ENCODE measurements at places on chromosomes 4 and X.

- no peak for DNase-seq
Measured at GRCh38 chr4:165635381-165635780, 237.7 kb upstream of the TLL1 start.

- no peak for DNase-seq
Measured at GRCh38 chrX:105526431-105526830, 295.9 kb upstream of the NRK start.

DNA sequence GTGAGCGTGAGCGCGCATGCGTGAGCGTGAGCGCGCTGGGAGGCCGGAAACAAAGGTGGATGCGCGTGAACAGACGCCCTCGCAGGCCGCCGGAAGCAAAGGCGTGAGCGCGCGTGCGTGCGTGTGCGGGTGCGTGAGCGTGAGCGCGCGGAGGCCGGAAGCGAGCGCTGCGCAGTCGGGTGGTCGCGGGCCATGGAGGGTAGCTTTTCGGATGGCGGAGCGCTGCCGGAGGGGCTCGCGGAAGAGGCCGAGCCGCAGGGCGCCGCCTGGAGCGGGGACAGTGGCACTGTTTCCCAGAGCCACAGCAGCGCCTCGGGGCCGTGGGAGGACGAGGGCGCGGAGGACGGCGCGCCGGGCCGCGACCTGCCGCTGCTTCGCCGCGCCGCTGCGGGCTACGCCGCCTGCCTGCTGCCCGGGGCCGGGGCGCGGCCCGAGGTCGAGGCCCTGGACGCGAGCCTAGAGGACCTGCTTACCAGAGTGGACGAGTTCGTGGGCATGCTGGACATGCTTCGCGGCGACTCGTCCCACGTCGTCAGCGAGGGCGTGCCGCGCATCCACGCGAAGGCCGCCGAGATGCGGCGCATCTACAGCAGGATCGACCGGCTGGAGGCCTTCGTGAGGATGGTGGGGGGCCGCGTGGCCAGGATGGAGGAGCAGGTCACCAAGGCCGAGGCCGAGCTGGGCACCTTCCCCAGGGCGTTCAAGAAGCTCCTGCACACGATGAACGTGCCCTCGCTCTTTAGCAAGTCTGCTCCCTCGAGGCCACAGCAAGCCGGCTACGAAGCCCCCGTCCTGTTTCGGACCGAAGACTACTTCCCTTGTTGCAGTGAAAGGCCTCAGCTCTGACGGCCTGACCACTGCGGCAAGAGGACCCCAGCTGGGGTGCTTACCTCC, at the start of gene BLOC1S4:
BLOC1S4 (plus strand) TSS at position 157 of the 894 bp plus-strand sequence; CDS start at position 193, 36 bp downstream.
- peak; percentile 88 for DNase-seq

- DNase-seq, result no peak
Measured at GRCh38 chr4:24774452-24774851, 20.9 kb upstream of the SOD3 start.

GRCh38 chr4:25783126-25783525, 79.7 kb downstream of the SEL1L3 start:
- no peak for DNase-seq

- no peak for DNase-seq
Measured at GRCh38 chrX:10571260-10571659, 49.1 kb downstream of the MID1 start.

DNA sequence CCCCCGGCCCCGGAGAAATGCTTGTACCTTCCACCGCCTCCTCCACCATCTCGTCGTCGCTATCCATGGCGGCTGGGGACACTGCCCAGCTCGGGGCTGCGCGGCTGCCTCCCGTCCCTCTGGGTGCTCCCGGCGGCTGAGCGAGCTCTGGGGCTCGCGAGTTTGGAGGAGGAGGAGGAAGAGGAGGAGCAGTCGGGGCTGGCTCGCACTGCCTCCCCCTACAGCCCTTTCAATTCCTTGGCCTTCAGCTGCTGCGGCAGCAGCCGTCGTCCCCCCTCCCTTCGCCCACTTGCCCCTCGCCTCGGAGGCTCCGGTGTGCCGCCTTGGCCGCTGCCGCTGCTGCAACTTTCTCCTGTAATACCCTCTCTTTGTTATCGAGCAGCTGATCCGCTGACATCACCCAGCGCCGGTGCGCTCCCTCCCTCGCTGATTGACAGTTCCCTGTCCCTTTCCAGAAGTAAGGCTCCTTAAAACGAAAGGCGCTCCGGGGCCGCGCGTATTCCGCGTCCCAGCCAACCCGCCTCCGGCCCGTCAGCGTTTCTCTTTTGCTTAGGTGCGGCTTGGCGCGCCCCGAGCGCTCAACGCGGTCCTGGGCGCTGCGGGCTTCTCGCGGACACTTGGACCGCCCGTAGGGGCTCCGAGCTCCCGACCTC, at the start of gene SETD7:
SETD7 (minus strand) TSS at position 149 of the 653 bp plus-strand sequence; CDS start at position 67, 82 bp downstream.
- DNase-seq, result peak; percentile 58

- DNase-seq, result no peak
Measured at GRCh38 chr4:81574991-81575390, 103.3 kb upstream of the RASGEF1B start.

DNA sequence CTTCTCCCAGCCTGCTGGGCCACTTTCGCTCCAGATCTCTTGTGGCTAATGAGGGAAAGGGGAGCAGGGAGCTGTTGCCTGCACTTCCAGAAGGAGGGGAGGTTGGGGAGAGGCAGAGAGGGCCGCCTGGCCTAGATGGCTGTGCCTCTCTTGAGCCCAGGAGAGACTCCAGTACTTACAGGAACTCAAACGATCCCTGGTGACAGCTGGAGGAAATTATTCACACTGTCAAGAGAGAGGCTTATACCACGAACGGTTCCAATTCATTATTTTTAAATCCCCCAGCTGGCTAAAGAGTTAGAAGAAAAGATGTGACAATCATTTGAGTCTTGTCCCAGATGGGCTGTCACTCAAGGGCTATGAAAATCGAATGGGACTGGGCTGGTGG, 96.1 kb downstream of the PHKA2 start:
- DNase-seq, result no peak

DNA sequence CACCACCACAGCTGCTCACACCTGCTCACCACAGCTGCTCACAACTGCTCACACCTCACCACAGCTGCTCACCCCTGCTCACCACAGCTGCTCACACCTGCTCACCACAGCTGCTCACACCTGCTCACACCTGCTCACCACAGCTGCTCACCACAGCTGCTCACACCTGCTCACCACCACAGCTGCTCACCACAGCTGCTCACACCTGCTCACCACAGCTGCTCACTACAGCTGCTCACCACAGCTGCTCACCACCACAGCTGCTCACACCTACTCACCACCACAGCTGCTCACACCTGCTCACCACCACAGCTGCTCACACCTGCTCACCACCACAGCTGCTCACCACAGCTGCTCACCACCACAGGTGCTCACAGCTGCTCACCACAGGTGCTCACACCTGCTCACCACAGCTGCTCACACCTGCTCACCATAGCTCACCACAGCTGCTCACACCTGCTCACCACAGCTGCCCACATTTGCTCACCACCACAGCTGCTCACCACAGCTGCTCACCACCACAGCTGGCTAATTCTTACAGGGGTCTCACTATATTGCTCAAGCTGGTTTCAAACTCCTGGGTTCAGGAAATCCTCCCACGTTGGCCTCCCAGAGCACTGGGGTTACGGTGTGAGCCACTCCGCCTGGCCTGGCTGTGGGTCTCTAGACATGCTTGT, 30.4 kb upstream of the CPLX1 start:
- DNase-seq, result no peak

GRCh38 chrX:55801811-55802210, 84.3 kb downstream of the RRAGB start:
- no peak for DNase-seq

DNA sequence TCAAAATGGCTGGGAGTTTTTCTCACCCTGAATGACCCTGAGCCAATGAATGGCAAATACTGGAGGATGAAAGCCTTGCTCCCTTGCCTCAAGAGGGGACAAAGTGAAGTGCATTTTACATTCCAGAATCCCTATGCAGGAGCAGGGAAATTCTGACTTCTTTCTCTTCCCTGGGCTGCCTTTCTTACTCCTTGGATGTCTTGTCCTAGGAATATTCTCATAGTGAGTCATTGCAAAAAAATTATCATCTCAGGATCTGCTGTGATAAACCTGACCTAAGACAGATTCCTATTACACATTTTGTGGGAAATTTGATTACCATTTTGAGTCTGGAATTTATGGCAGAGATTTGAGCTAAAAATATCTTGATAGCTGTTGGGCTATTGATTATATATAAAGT, 199.9 kb downstream of the TMA16 start:
- DNase-seq, result no peak

DNA sequence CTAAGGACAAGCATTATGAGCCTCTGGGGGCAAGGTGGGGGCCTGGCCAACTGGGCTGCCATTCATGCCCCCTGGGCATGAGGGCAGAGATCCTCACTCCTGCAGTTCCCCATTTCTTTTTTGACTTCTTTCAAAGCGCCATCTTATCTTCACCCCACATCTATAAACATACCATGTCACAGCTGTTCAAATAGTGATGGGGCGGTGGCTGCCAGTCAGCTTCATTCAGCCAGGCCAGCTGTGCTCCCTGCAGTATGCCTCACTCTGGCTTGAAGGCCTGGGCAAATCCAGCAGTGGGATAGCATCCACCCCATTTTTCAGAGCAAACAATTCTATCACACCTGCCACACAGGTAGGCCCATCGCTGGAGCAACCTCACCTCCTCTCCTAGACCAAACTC, 85.5 kb downstream of the NHSL2 start:
- no peak for DNase-seq

DNA sequence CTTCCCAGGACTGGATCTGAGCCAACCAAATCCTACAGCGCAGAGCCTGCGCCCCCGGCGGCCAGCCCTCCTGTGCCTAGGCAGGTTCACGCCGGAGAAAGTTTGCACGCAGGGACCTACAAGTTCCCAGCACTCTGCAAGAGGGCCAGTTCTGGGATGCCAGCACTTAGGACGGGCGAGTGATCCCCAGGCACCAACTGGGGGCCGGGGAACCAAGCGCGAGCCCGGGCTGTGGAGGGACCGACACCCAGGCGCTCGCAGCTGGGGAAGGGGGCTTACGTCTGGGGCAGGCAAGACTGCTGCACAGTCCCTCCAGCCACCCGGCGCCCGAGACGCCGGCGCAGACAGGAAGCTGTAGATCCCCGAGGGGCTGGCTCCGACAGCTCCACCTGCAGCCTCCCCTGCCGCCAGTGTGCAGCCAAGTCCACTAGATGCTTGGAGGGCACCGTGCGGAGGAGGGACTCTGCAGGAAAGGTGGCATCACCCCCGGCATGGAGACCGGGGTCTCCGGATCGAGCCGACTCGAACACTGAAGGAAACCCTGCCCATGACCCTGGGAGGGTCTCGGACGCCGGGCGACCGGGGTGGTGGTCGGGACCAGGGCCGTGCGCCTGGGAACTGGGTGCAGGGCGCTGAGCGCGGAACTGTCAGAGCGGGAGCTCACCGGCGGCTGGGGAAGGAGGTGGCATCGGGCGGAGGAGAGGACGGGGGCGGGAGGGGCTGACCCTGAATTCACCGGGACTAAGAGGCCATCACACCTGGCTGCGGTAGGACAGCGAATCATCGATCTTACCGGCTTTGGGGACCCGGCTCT, 566 bp downstream of the CORIN start:
- no peak for DNase-seq

DNA sequence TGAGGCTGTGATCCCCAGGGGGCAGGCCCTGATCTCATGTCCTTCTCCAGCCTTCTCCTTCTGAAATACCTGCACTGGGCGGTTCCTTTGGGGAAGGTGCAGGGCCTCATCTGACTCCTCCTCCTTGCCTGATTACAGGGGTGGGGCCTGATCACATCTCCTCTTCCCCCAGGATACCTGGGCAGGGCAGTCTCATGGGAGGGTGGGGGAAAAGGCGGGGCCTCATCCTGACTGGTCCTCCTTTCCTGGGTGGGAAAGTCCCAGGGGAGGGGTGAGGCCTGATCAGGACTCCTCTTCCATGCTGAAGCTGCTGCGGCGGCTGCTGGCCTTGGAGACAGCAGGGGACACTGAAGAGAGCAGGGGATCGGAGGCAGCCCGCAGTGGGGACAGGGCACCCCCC, 13.3 kb downstream of the TFE3 start:
- no peak for DNase-seq

GRCh38 chr4:30341731-30342130, 378.4 kb upstream of the PCDH7 start:
- DNase-seq, result no peak

GRCh38 chrX:84186603-84187532, 1.1 kb downstream of the RPS6KA6 start:
- DNase-seq, result no peak

GRCh38 chrX:67784712-67785111, 240.9 kb downstream of the AR start:
- no peak for DNase-seq
